ENCODE measurements at places on chromosomes 12 and 14.
A peak's percentile ranks its signal among the peaks of the same experiment; 100 is the strongest.

DNA sequence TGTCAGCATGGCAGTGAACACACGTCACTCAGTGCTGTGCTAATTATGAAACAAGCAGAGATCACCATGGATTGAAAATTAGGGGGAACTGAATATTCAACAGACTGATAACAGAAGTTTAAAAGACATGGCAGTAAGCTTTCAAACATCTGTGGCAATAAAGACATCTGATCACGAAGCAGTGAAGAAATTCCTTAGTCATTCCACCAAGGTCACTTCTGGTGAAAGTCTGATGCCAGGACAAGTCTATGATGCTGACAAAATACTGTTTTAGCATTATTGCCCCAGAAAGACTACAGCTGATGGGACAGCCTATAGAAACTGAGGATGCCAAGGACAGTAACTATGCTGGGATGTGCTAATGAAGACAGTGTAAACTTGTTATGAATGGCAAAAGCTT is 126.9 kb upstream of the RBM19 start:
- no peak for DNase-seq
- no peak overlapping the region for H3K27ac ChIP-seq
- no peak overlapping the region for H3K4me3 ChIP-seq
- H3K4me1 ChIP-seq = no peaks in the 10 kb centered on the region
- no peaks in the 10 kb centered on the region for H3K36me3 ChIP-seq
- H3K27me3 ChIP-seq = no peaks in the 10 kb centered on the region

GRCh38 chr14:44453433-44454171 is 53.5 kb downstream of the FSCB start:
- H3K27me3 ChIP-seq = no peaks in the 10 kb centered on the region
- no peak overlapping the region for H3K4me3 ChIP-seq
- no peak for DNase-seq
- H3K36me3 ChIP-seq = no peaks in the 10 kb centered on the region
- no peak overlapping the region for H3K27ac ChIP-seq

- no peak overlapping the region for H3K27ac ChIP-seq
- peaks cover 4% of the 10 kb centered on the region for H3K36me3 ChIP-seq
- H3K4me1 ChIP-seq = no peaks in the 10 kb centered on the region
- DNase-seq = no peak
Observed at GRCh38 chr14:88592031-88592430, 29.2 kb downstream of the ZC3H14 start.

GRCh38 chr12:2267703-2268470 is 215.1 kb downstream of the CACNA1C start:
- DNase-seq = peak; percentile 52
- H3K36me3 ChIP-seq = no peaks in the 10 kb centered on the region
- H3K27ac ChIP-seq = peak overlapping the region; percentile 70
- H3K27me3 ChIP-seq = no peaks in the 10 kb centered on the region

DNA sequence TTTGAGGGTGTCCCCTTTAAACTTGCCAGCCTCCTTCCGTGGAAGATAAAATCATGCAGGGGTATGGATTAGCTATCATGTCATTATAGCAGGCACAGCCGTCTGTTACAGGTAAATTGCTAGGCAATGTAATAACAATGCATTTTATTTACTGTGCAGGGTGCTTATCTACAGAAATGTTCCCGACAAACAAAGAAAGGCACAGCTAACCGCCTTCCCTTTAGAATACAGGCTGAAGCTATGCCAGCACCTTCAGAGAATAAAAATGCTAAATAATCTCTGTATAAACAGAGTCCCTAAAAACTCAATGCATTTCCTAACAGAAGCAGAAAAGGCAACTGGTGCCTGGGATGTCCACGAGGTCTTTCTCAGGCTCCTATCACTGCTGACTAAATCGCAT is 239.2 kb downstream of the SPTSSA start:
- H3K27me3 ChIP-seq = no peaks in the 10 kb centered on the region
- no peaks in the 10 kb centered on the region for H3K36me3 ChIP-seq
- no peak overlapping the region for H3K4me3 ChIP-seq
- no peak for DNase-seq

DNA sequence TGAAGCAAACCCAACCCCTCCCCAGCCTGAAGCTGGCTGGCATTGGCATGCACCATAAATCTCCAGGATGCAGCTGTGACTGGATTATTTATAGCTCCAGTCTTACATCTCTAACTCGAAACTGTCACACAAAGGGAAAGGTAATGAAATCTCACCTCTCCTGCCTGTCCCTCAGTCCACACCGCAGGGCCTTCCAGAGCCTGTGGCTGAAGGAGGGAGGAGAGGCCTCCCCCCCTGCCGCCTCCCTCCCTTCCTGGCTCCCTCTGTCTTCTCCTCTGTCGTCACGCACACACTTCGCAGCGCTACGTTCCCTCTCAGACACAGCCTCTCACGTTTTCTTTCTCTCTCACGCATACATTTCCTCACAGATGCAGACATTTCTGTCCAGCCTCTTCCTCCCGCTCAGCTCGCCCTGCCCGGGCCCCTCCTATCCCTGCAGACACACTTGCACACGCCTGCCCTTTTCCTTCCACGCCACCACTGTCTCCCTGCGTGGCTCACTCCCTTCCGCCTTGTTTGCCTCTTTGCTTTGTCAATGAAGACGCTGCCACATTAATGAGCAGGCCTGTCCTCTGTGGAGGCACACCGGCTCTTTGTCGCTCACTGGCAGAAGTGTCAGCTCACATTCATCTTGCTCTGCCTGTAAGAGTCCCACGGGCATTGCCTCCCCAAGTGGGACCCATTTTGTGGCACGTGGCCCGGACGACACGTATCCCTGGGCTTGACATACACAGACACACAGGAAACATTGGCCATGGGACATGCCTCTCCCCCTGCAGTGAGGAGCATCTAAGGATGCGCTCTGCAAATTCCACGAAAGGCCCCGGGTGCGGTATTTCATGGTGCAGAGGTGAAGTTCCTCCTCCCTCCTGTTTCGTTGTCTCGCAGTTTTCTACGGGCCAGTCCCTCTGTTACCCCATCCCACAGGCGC is 27.9 kb downstream of the IRF2BPL start:
- H3K27me3 ChIP-seq = no peaks in the 10 kb centered on the region
- H3K36me3 ChIP-seq = no peaks in the 10 kb centered on the region
- H3K4me1 ChIP-seq = peaks cover 20% of the 10 kb centered on the region

GRCh38 chr14:78967111-78967809 is 797.1 kb downstream of the NRXN3 start:
- H3K36me3 ChIP-seq = no peaks in the 10 kb centered on the region
- H3K27me3 ChIP-seq = no peaks in the 10 kb centered on the region
- no peak for DNase-seq
- H3K4me1 ChIP-seq = peaks cover 10% of the 10 kb centered on the region

- no peaks in the 10 kb centered on the region for H3K36me3 ChIP-seq
- peaks cover 49% of the 10 kb centered on the region for H3K4me1 ChIP-seq
- H3K4me3 ChIP-seq = no peak overlapping the region
- H3K27ac ChIP-seq = no peak overlapping the region
- DNase-seq = no peak
Observed at GRCh38 chr14:61262082-61262481, 19.1 kb downstream of the TMEM30B start.

GRCh38 chr12:34218193-34219045 is 196.1 kb downstream of the ALG10 start:
- H3K4me1 ChIP-seq = no peaks in the 10 kb centered on the region
- H3K36me3 ChIP-seq = no peaks in the 10 kb centered on the region
- peak; percentile 34 for DNase-seq
- no peak overlapping the region for H3K4me3 ChIP-seq
- H3K27ac ChIP-seq = no peak overlapping the region

Data from tibial nerve (tissue), 4 donors.